Activated naive CD4-positive, alpha-beta T cell treated with anti-CD3 and anti-CD28 coated beads for 36 hours (primary cell): ENCODE measurements at places on chromosomes 3 and 15. TPM values are rescaled to one million over a fixed set of nuclear protein-coding genes. Genes with fewer than 3 reads are reported as not detected.

- DNase-seq, result no peak
These were observed 532.8 kb upstream of the TGFBR2 start for GRCh38 chr3:30073622-30074021.

GRCh38 chr3:71563827-71564226 is 19.7 kb downstream of the FOXP1 start:
- no peak for DNase-seq

AMT gene
- 2.5 TPM for total RNA-seq

DNA sequence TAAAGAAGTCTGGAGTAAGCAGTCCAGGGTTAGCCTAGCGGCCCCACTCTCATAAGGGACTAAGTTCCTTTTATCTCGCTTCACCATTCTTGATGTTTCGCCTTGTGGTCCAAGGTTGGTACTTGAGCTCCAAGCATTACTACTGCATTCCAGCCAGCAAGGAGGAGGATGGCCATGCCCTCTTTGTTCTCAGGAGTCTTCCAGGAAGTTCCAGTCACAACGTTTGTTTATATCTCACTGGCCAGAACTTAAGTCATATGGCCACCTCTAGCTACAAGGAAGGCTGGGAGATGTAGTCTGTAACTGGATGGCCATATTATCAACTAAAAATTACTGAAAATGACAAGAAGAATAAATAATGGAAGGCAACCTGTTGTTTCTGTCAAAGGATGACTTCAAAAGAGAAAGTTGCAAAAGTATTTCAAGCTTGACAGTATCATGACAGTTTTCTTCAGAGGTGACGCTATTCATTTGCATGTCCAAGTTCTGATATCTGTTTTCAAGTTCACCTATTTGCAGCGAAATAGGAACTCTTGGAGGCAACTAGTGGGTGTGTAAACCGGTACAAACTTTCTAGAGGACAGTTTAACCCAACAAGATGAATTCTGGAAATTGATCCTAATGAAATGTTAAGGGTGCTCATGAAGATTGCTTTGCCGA is 118.6 kb downstream of the PGPEP1L start:
- no peak for DNase-seq

- DNase-seq, result no peak
These were observed 12.5 kb downstream of the INTS14 start for GRCh38 chr15:65598468-65598867.

- DNase-seq, result no peak
These were observed 56.0 kb upstream of the PPARG start for GRCh38 chr3:12232785-12233300.

MME gene
- total RNA-seq, result not detected

DNA sequence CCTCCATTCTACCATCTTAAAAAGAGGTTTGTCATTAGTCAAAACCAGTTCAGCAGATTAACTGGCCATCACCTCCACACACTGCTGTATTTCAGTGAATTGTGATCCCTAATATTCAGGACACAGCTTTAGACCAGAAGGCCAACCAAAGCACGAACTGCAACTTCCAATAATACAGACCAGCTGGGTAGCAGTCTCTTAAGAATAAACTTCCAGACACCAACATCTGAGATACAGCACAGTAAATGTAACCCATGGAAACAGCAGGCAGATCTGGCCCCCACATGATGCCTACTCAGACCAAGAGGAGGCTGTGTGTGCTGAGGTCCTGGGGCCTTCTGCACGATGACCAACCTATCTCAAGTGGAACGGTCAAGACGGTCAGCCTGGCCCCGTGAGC is 34.9 kb downstream of the SPATA12 start:
- no peak for DNase-seq

DNA sequence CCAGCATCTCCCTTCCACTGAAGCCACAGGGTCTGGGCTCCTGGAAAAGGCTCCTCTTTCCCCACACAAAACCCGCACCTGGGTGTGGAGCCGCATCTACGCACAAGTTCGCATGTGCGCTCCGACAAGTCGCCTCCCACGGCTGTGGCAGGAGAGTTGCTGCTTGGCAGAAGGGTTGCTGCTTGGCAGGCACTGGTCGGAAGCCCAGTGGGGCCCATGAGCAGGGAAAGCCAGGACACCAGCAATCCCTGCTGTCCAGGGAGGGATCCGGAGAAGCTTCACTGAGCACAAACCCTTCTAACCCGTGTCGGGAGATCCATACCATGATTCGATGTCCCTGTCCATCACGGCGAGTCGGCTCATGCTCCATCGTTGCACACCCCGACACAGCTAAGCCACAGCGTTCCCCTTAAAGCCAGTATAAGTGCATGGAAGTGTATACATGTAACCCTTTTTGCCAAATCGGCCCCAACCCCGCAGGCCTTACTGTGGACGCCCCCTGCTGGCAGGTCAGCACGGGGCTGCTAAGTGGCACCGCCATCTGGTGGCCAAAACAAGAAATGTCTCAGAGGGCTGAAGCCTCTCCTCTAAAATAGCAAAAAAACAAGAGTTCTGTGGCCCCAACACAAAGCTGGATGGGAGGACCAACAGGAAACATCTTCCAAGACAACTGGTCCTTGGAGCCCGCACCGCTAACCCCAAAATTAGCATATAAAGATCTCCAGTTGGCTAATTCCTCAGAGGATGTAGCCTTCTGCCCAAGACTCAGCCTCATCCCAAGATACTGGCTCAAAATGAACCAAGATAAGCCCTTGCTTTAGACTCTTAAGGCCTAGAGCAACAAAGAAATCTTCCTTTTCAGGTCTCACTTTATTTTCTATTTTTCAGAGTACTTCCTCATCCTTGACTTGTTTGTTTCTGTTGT is 8.3 kb downstream of the ANKRD63 start:
- peak; percentile 92 for DNase-seq
